ENCODE measurements at places on chromosomes 13 and 19. TPM values are rescaled to one million over a fixed set of nuclear protein-coding genes. Genes with fewer than 3 reads are reported as not detected.

- H3K4me3 ChIP-seq: no peak overlapping the region
- peaks cover 18% of the 10 kb centered on the region for H3K4me1 ChIP-seq
- peak; percentile 56 for DNase-seq
- H3K27ac ChIP-seq: no peak overlapping the region
Measured at GRCh38 chr19:14566712-14567077, 5.2 kb downstream of the NDUFB7 start.

DNA sequence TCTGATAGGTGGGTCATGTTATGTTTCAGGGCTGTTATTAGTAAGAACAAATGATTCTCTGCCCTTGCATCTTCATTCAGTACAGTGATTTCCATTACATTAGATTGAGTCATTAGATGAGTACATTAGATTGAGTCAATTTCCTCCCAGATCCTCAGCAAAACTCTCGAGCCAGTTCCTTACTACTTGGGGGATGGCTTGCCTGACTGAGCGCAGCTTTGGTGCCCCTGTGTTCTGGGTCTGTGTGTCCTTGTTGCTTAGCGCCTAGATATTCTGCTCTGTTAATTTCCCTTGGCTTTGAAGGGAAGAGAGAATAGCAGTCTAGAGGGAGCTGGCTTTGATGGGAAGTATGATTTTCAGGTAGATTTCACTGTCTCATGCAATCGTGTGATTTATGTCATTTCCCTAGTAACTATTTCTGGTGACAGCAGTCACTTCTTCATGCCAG, 19.1 kb upstream of the SCEL start:
- H3K4me3 ChIP-seq: no peak overlapping the region
- no peaks in the 10 kb centered on the region for H3K27me3 ChIP-seq
- no peak overlapping the region for H3K27ac ChIP-seq
- no peak for DNase-seq
- peaks cover 2% of the 10 kb centered on the region for H3K4me1 ChIP-seq
- H3K36me3 ChIP-seq: no peaks in the 10 kb centered on the region

DNA sequence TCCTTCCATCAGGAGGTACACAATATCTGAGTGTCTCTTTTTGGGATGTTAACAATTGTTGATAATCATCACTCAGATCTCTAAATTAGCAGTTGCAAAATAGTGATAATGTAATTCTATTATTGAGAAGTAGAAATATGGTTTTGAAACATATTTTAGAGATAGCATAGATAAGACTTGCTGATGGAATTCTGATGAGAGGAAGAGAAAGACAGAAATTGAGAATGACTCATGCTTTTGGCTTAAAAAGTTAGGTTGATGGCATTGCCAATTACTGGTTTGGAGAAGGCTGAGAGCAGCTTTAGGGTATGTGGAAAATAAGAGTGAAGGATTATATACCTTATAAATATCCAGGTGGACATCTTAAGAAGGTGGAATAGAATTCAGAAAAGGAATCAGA, 106.4 kb upstream of the EDNRB start:
- no peak for DNase-seq
- no peak overlapping the region for H3K27ac ChIP-seq
- no peaks in the 10 kb centered on the region for H3K36me3 ChIP-seq

GRCh38 chr13:75467040-75467728, 14.8 kb downstream of the TBC1D4 start:
- H3K4me3 ChIP-seq: no peak overlapping the region
- H3K27me3 ChIP-seq: no peaks in the 10 kb centered on the region
- H3K27ac ChIP-seq: no peak overlapping the region
- DNase-seq: no peak

- H3K27me3 ChIP-seq: no peaks in the 10 kb centered on the region
- H3K27ac ChIP-seq: no peak overlapping the region
- peaks cover 4% of the 10 kb centered on the region for H3K4me1 ChIP-seq
- no peak overlapping the region for H3K4me3 ChIP-seq
- no peak for DNase-seq
- H3K36me3 ChIP-seq: no peaks in the 10 kb centered on the region
Measured at GRCh38 chr13:21576426-21576825, 27.5 kb downstream of the MICU2 start.

DNA sequence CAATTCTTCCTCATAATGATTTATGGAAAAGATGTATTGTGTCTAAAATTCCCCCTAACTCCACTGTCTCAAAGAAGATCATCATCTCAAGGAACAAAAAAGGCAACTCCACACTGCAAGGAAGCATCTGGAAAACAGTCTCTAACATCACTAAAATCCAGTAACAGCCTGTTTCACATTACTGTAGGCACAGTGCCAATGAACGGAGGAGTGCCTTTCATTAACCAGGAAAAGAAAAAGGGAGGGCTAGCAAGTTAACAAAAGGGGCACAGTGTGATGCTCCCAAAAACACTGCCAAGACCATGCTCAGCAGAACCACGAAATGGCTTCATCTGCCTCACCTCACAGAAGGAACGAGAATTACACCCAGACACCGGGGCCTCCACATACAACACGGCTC, 8.5 kb downstream of the TMTC4 start:
- H3K27ac ChIP-seq: no peak overlapping the region
- no peak for DNase-seq
- no peaks in the 10 kb centered on the region for H3K36me3 ChIP-seq
- H3K27me3 ChIP-seq: no peaks in the 10 kb centered on the region

GRCh38 chr19:39919976-39920375, 14.5 kb downstream of the FCGBP start:
- no peak overlapping the region for H3K27ac ChIP-seq
- DNase-seq: no peak
- H3K36me3 ChIP-seq: no peaks in the 10 kb centered on the region
- H3K4me3 ChIP-seq: no peak overlapping the region

- no peaks in the 10 kb centered on the region for H3K27me3 ChIP-seq
- H3K36me3 ChIP-seq: no peaks in the 10 kb centered on the region
- peak overlapping the region; percentile 77 for H3K27ac ChIP-seq
- no peak overlapping the region for H3K4me3 ChIP-seq
- H3K4me1 ChIP-seq: no peaks in the 10 kb centered on the region
Measured at GRCh38 chr19:41811036-41811435, 14.6 kb downstream of the CEACAM3 start.

- H3K27ac ChIP-seq: no peak overlapping the region
- H3K27me3 ChIP-seq: no peaks in the 10 kb centered on the region
- H3K4me1 ChIP-seq: no peaks in the 10 kb centered on the region
- H3K36me3 ChIP-seq: peaks cover 5% of the 10 kb centered on the region
Measured at GRCh38 chr19:48344892-48345291, 18.8 kb downstream of the TMEM143 start.

DNA sequence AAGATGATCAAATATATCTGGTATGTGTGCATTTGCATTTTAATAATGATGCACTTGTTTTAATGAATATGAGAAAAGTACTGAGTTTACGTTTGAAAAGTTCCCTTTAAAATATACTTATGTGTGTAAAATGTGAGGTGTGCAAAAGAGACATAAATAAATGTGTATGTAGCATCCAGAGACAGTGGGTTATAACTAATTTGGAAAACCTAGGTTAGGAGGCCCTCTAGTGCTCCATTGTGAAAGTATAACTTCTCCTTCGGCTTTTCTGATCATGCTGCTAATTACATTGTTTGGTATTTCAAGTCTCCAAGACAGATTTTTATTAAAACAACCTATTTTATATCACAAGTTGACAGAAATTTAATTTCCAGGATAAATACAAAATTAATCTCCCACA, 30.1 kb downstream of the SCEL start:
- no peaks in the 10 kb centered on the region for H3K4me1 ChIP-seq
- no peaks in the 10 kb centered on the region for H3K27me3 ChIP-seq
- no peaks in the 10 kb centered on the region for H3K36me3 ChIP-seq
- DNase-seq: no peak
- no peak overlapping the region for H3K27ac ChIP-seq

The EDNRB gene
- 28.5 TPM for total RNA-seq

The NTN5 gene
- total RNA-seq: 0.89 TPM

The TEX26 gene
- total RNA-seq: not detected

All from upper lobe of left lung (tissue), 6 donors.